ENCODE measurements at places on chromosomes 2 and 18.

GRCh38 chr2:190662754-190663153, 13.9 kb downstream of the NAB1 start:
- DNase-seq = no peak

- DNase-seq = no peak
Measured at GRCh38 chr2:74419345-74419744, 2.1 kb downstream of the C2orf81 start.

- DNase-seq = no peak
Measured at GRCh38 chr2:96353032-96353561, 17.5 kb downstream of the NCAPH start.

- no peak for DNase-seq
Measured at GRCh38 chr2:186205254-186205911, 280.7 kb upstream of the ZC3H15 start.

- no peak for DNase-seq
Measured at GRCh38 chr2:231161877-231162329, 36.5 kb upstream of the ARMC9 start.

- DNase-seq = no peak
Measured at GRCh38 chr18:24023185-24023814, 8.7 kb downstream of the TTC39C start.

GRCh38 chr2:164498836-164499235, 122.4 kb downstream of the GRB14 start:
- no peak for DNase-seq

- DNase-seq = no peak
Measured at GRCh38 chr2:227349989-227350612, 25.1 kb downstream of the MFF start.

GRCh38 chr2:195912079-195912478, 156.6 kb downstream of the DNAH7 start:
- DNase-seq = no peak

DNA sequence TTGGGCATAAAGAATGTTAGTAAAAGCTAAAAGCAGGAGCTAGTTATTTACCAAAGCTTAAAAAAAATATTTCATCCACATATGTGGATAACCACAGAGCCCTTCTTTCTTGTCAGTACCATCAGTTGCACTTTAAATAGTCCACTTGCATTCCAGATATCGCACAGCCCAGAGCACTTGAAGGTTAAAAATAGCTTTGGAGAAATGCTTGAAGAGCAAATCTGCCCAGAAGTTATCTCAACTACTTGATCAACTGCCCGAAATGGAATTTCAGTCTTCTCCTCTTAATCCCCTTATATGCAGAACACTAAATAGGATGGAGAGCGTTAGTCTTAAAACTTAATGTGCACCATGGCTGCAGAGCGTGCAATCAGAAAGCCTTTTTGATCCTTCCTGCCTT, 148.3 kb downstream of the PLEKHA3 start:
- DNase-seq = no peak

DNA sequence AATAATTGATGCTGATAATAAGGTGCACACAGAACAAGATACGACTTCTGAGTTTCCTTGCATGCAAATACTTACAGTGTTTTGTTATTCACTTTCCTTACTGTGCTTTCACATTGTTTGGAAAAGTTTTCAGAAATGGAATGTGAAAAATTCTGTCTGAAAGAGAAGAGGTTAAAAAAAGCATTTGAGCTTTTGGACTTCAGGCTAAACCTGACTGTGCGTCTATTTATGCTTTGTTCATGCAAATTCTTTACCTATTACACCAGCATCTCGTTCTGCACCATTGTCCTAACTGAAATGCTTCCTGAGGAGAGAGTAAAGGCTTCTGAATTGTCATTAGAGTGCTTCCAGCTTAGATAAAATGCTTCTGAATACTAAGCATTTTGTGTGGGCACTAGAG, 61.4 kb downstream of the LHCGR start:
- DNase-seq = no peak

- DNase-seq = no peak
Measured at GRCh38 chr2:60844105-60844504, 37.3 kb upstream of the REL start.

- DNase-seq = no peak
Measured at GRCh38 chr2:117856415-117857210, 42.1 kb downstream of the DDX18 start.

- peak; percentile 52 for DNase-seq
Measured at GRCh38 chr18:4106407-4107033, 348.6 kb downstream of the DLGAP1 start.

- no peak for DNase-seq
Measured at GRCh38 chr18:24400587-24400986, 3.0 kb upstream of the OSBPL1A start.

DNA sequence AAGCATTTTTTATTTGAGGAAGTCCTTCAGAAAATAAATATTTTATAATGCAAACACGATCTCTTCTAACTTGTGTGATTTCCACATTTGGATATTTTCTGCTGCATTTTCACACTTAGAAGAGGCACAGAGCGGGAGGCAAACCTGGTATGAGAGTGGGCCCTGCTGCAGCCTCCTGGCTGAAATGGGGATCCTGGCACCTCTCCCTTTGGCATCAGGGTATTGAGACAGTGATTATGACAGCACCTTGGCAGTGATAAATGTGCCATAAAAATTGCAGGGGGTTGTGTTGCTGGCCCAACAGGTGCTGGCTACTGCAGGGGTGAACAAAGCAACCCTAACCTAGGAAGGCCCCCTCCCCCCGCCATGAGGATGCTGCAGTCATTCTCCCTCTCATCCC, 128.6 kb downstream of the TSN start:
- DNase-seq = no peak

- DNase-seq = no peak
Measured at GRCh38 chr2:121804340-121804739, 48.9 kb downstream of the TSN start.

DNA sequence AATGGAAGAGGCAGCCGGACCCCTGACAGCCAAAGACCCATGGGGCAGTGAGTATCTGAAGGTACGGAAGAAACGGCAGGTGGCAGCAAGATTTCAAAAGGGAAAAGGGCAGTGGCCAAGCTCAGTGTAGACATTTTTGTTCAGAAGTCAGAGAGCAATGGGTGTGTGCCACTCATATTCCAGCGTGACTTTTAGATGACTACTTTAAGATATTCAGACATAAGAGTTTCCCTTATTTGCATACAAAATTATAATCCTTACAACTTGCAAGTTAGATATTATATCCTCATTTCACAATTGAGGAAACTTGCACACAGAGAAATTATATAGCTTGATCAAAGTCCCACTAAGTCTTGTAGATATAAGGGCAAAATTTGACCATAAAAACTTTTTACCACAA, 60.7 kb upstream of the CYTIP start:
- no peak for DNase-seq

DNA sequence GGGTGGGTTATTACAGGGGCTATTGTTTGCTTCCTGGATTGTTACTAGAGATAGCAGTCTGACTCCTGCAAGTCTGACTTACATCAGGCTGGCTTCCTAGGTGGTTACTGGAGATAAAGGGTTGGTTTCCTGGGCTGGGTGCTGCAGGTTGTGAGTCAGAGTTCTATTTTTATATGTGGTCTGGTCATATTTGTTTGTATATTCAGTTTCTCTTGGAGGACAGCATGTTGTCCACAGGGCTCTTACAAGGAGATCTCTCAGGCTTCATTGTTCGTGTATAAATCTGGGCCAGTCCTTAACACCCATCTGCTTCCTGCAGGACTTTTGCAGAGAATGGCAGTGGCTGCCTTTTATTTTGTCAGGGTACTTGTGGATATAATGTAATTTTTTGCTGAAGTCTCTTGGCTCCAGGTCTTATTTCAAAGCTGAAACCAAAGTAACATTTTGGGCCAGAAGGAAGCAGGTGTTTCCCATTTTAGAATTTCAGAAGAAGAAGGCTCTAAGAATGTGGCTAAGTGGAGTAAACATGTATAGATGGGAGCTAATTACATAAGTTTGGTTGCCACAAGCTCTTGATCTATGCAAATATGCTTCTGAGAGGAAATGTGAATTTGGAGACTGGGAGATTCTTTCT, 65.9 kb upstream of the SLC16A14 start:
- no peak for DNase-seq

DNA sequence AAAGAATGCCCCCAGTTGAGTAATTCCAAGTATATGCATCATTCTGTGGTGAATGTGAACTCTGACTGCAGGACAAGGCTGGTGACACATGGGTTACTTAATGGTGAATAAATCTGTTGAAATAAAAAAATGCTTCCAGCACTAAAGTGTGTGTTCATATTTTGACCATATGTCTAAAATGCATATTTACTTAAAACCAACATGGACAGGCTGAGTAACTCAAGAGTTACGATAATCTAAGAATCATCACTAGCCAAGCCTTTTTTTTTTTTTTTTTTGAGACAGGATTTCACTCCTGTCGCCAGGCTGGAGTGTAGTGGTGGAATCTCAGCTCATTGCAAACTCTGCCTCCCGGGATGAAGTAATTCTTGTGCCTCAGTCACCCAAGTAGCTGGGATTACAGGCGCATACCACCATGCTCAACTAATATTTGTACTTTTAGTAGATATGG, 47.1 kb upstream of the CCBE1 start:
- DNase-seq = no peak

DNA sequence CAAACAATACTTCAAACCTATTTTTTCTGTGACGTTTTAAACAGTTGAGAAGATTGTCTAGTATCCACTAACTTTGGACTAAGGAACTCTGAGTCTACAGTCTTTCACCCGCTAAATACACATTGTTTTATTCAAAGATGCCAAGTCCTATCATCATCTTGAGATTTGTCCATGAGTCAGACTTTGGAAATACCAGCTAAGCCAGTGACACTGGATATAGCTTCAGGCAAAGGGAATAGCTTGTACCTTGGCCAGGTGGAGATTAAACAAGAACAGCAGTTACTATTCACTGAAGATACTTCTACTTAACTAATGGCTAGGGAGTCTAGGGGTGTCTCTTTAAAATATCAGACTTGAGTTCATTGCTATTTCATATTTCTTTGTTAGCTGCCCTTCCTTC, 137.5 kb downstream of the COMMD1 start:
- DNase-seq = no peak

- no peak for DNase-seq
Measured at GRCh38 chr2:88896971-88897370, 205.5 kb downstream of the RPIA start.

GRCh38 chr2:64819774-64820688, 166.3 kb upstream of the SERTAD2 start:
- peak; percentile 27 for DNase-seq

- no peak for DNase-seq
Measured at GRCh38 chr2:130347220-130347925, 4.7 kb downstream of the IMP4 start.

- no peak for DNase-seq
Measured at GRCh38 chr2:226079671-226080181, 680.2 kb downstream of the NYAP2 start.

DNA sequence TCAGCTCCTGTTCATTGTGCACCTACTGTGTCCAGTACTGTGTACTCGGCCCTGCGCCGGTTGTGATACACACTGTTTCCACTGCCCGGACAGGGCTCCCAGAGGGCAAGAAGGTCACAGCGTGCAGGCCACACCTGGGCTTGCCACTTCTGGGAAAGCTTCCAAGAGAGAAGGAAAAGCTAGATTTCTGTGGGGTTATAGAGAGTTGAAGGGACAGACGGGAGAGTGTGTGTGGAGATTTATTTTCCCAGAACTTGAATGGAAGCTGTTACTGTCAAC, 3.8 kb upstream of the CNDP1 start:
- no peak for DNase-seq

DNA sequence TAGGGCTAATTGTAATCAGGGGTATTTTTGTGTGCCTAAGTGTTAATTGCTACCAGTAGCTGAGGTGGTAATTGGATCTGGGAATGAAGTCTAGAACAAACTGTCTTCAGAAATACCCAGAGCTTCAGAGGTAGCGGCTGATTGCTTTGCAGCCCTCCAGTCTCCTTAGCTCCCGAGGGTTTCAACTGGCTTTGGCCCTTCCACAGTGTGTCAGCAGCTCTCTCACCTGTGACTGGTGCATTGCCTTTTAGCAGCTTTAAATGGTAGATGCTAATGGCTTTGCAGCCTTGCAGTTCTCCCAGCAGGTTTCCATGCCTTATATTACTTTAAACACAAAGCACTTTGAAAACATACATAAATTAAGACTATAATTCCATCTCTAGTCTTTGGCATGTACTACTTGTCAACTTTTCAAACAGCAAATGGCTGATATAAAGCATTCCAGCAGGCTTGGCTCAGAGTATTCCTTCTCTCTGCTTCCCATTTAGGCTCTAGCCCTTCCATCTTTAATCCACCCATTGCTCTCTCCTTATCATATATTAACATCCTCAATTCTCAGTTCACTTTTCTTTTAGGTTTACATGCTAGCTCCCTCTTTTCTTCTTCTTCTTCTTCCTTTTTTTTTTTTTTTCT, 156.4 kb upstream of the GALNT13 start:
- DNase-seq = no peak

GRCh38 chr2:20593072-20594034, 57.5 kb downstream of the HS1BP3 start:
- DNase-seq = no peak

DNA sequence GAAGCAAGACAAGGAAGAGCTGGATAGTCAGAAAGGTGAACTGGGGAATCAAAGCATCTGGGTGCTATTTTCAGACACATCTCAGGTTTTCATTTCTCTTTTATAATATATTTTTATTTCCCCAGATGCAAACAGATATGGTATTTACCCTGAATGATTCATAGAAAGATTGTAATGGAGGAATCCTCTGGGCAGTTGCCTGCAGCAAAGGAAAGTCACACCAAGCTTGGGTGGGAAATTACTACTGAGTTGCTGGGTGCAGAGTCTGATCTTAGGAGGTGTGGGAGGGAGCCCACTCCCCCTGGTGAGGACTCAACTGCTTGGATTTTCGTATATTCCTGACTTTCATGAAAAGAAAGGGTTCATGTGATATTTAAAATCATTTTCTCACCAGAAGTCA, 2.1 kb downstream of the EFR3B start:
- DNase-seq = no peak

- DNase-seq = no peak
Measured at GRCh38 chr2:106534471-106534870, 47.3 kb downstream of the CD8B2 start.

DNA sequence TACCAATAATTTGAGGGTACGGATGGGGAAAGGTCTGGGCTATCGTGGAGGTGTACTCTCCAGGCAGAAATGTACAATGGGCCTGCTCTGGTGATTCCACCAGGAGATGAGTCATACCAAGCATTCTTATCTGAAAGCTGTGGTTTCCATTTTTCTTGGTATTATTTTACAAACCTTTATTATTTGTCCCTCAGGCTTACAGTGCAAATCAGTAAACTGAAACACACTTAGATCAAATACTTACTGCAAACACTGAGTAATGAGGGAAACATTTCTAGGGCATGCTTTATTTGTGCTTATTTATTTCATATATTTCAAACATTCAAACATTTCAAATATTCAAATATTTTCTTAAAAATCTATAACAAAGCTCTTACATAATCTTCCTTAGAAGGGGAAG, 319.8 kb downstream of the RND3 start:
- no peak for DNase-seq

GRCh38 chr18:13868501-13869271, 44.7 kb downstream of the MC5R start:
- DNase-seq = no peak

- no peak for DNase-seq
Measured at GRCh38 chr2:86633155-86633651, 9.5 kb upstream of the RNF103 start.

- DNase-seq = no peak
Measured at GRCh38 chr2:102470168-102470567, 2.9 kb upstream of the SLC9A4 start.

- DNase-seq = no peak
Measured at GRCh38 chr2:1937066-1937465, 192.8 kb upstream of the PXDN start.

GRCh38 chr2:195649629-195650190, 7.3 kb upstream of the SLC39A10 start:
- DNase-seq = no peak

Measured in stimulated activated CD4-positive, alpha-beta T cell treated with anti-CD3 and anti-CD28 coated beads, Interleukin-1b, Interleukin-23, amount 100 ng/mL, for 4 hours (primary cell).